ENCODE measurements at places on chromosomes 6 and 20. TPM values are rescaled to one million over a fixed set of nuclear protein-coding genes. Genes with fewer than 3 reads are reported as not detected.

- DNase-seq: no peak
Observed at GRCh38 chr6:31363811-31364210, 6.8 kb upstream of the HLA-B start.

Gene HIVEP1
- total RNA-seq: 19.6 TPM

- no peak for DNase-seq
Observed at GRCh38 chr6:163878698-163879097, 464.2 kb downstream of the QKI start.

DNA sequence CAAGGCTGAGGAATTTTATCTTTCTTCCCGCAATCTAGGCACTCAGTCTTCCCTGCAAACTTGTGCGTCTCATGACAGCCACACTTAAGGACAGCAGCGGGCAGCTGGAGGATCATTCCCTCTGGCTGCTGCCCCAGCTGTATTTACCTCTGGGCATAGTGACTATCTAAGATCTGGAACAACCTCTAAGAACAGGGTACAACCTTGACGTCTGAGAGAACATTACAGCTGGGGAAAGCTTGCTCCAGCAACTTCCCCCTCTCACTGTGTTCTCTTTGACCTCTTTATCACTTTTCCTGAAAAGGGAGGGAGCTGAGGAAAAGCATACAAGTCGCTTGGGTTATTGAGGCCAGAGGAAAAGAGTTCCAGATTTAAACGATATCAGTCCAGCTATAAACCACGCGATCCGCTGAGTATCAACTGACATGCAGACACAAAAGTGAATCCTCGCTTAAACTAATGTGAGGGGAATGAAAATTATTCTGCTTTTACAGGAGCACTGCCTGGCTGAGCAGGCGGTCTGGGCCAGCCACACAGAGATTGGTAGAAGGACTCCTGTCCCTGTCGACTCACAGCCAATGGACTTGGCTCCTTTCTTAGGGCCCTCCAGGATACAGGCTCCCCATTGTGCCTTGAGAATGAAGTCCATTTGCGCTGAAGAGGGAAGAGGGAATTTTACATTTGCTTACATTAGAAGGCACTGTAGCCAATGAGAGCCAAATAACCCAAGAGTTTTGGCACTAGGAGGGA, 153.3 kb downstream of the QRSL1 start:
- no peak for DNase-seq

DNA sequence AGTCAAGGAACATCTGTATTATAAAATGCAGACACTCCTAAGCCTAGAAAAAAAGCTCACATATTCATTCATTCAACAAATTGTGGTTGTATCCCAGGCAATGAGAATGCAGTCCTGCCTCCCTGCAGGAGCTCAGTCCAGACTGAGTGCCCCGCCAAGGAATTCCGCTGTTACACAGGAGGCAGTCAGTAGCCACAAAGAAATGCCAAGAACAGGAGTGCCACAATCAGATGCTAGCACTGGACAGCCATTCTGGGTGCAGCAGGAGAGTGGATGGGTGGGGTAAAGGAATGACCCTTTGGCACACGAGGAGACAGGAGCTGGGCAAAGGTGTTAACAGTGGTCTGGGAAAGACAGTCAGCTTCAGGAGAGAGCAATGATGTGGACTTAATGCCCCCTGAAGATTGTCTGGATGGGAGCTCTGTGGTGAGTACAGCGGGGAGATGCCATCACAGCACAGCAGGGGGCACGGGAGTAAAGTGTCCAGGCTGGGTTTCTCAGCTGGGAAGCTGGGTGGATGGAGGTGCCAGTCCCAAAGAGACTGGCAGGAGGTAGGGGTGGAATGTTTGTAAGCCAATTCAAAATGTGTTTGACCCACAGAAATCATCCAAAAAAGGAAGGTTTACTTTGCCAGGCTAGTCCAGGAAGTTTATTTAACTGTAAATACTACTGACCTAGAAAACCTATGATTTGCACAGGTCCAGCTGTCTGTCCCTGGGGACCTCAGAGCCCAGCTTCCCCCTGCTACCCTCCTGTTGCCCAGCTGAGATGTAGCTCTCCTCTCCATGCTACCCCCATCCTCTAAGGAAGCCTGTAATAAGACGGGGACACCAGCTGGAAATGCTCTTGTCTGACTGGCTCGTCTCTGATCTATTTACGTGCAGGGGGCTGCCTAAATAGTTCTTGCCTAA, 84.1 kb downstream of the SLC23A2 start:
- DNase-seq: peak; percentile 29

GRCh38 chr20:35257175-35257909, 20.6 kb downstream of the MMP24OS start:
- DNase-seq: peak; percentile 64

DNA sequence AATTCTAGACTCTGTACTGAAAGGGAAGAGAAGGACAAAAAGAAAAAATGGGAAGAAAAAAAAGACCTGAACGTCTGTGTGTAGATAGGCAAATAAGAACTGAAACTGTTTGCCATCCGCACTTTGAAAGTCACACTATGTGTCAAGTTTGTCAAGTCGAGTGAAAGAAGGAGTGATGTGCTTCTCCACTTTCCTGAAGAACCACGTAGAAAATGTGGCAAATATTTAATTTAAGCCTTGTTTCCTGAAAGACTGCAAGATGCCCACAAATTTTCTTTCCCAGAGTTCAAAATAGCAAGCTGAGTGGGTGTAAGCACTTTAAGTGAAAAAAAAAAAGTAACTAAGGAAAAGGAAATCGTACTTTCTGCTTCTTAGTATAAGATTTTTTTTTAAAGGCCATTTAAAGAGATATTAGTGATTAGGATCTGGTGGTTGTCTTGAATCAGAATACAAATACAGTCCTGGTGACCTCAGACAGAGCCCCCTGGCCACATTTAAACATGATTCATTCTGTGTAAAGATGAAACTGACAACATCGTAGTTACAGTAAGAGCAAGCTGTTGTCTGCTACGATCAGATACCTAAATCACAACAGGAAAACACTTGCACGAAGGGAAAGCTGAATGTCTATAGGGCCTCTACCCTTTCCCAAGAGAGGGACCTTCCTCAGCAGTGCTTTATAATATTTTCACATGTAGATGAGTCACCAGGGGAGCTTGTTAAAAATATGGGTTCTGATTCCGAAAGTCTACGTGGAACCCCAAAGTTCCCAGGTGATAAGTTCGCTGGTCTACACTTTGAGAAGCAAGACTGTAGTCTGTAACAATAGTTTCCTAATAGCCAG, 102.3 kb downstream of the HIVEP2 start:
- DNase-seq: peak; percentile 75

GRCh38 chr6:16430391-16431089, 192.2 kb downstream of the GMPR start:
- DNase-seq: no peak

DNA sequence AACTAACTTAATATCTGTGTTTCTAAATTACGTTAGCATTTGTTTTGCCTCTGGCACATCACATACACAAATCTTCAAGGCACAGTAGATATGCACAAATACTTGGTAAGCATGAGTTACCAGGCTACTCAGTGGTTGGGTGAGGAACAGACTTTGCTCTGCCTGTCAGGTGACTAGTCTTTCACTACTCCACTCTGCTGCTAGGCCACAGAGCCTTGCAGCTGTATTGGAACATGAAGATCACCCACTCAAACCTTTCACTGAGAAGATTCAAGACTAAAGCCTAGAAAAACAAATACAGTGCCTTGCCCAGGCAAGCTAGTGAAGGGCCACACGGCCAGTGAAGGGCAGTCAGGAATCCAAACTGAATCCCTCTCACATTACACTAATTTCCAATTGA, 47.0 kb downstream of the DTNBP1 start:
- DNase-seq: no peak

- no peak for DNase-seq
Observed at GRCh38 chr6:3406891-3407809, 49.7 kb downstream of the SLC22A23 start.

GRCh38 chr6:105485456-105485855, 82.6 kb upstream of the PREP start:
- DNase-seq: peak; percentile 64

DNA sequence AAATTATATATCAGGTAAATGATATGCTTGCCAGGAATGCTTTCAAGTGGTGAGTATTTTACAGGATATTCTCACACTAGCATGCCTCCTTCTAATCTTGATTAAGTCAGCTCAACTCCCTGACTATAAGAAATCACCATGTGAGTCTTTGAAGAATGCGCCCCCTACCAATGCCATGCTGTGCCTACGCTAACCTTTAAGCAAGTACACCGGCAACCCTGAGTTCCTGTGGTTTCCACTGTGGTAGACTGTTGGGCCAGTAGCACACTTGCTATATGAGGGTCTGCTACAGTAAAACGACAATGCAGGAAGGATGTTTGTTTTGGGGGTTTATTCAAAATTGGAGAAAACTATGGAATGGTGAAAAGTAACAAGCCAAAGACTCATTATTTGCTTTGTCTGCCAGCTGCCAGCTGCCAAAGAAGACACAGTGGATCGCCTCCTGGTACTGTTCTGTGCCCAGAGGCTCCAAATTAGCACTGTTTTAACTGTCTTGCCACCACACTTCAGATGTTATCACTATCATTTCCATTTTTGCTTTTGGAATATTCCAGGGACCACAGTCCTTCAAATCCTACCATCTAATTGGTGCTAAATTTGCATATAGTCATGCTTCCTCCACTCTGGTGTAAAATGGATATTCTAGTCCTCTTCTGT, 333.5 kb downstream of the RNGTT start:
- DNase-seq: no peak

DNA sequence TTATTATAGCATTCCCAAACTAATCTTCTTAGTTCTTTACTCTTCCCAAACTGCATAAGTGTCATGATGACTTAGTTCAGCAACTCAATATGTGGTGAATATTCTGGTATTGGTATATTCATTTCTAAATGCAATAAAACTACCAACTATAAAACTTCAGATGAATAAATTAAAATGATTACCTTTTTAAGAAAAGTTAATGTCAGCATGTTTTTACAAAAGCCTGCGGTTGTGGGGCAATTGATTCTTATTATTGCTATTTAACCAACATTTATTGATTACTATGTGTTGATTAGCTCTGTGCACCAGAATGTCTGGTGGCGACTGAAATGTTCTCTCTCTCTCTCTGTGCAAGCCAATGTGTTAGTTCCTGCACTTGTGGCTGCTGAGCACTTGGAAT, 5.0 kb upstream of the SLC22A3 start:
- no peak for DNase-seq
